ENCODE measurements at places on chromosomes 1 and 21.

DNA sequence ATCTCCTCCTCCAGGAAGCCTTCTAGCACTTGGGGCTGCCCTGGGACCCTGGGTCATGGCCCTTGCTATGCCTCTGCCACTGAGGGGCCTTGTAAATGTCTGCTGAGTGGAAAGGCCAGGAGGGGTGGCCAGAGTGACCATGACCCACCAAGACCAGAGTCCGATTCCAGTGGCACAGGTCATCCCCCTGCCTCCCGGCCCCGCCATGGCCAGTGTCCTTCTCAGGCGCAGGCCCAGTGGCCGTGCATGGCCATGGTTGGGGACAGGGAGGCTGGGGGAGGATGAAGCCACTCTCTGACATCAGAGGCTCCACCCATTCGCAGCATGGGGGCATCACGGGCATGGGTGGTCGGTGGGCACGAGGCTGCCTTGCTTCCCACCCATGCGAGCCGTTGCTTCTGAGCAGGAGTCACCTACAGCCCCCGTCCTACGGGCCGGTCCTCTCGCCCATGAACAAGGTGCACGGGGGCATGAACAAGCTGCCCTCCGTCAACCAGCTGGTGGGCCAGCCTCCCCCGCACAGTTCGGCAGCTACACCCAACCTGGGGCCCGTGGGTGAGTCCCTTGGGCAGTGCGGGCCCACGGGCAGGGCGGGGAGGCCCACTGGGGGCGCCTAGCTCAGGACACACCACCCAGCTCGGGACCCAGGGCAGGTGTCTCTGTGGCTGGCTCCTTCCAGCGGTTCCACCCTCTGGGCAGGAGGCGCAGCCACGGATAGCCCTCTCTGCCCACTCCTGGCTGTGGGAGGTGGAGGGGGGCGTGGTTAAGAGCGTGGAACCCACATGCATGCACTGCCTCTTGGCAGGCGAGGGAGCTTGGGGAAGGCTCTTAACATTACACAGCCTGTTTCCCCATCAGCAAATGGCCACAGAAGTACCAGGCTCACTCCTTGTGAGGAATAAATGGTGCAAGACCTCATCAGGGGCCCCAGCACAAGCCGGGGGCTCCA is 22.4 kb upstream of the CCDC27 start:
- DNase-seq, result no peak

GRCh38 chr1:246773213-246773641 is 49.0 kb downstream of the SCCPDH start:
- no peak for DNase-seq

DNA sequence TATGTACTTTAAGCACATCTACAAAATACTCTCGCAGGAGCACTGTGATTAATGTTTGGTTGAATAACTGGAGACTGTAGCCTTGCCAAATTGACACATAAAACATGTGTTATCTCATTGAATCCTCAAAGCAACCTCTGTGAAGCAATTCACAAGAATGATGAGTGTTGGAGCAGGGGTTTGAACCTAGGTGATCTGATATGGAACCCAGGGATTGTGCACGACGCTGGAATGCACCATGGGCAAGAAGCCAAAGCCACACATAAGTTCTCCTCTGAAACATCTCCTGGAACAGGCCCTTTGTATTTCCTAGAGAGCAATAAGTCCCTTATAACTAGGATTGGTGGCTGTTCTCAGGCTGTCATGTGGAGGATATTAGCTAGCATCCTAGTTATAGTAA is 124.6 kb upstream of the IVNS1ABP start:
- DNase-seq, result peak; percentile 95

DNA sequence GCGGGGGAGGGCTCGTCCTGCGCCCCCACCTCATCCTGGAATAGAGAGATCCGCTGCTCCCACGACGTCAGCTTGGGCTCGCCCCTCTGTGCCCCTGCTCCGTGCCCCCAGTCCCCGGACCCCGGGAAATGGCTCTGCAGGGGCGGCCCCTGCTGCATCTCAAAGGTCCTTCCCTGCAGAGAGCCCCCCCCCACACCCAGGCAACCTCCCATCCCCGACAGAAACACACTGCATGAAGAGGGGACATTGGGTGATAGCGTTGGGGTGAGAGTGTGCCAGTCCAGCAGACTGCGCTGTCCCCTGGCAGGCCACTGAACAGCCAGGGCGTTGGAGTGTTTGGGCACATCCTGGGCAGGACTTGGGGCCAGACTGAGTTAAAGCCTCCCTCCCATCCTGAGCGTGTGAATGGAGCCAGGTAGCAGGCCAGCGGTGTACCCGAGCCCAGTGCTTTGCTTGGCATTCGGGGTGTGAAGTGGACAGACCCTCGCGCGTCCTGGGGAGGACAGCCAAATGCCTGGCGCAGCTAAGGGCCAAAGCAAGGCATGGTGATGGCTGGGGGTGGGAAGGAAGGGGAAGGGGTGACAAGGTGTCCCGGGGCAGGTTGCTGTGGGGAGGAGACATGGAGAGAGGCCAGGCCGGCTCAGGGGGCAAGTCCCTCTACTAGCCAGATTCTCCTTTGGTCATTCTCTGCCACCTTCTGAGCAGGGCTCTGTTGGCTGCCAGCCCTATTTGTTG is 633 bp upstream of the ETNK2 start:
- DNase-seq, result no peak

DNA sequence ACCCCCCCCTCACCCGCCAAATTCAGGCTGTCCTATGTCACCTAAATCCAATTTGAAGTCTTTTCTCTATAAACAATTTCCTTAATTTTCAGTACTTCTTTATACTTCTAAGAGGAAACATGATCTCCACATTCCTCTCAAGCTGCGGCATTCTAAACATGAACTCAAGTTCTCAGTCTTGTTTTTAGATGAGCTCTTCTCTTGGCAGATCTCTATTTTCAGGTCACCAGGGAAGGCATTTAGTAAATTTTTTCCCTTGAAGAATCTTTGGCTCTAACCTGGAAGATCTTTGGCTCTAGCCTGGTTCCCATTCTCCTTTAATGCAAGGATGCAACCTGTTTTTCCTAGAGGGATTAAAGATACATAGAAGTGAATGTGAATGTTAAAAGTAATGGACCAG is 193.4 kb downstream of the ATG4C start:
- no peak for DNase-seq

GRCh38 chr1:171313319-171313834 is 606 bp upstream of the FMO4 start:
- no peak for DNase-seq
